ENCODE measurements at places on chromosomes 6 and 20.

DNA sequence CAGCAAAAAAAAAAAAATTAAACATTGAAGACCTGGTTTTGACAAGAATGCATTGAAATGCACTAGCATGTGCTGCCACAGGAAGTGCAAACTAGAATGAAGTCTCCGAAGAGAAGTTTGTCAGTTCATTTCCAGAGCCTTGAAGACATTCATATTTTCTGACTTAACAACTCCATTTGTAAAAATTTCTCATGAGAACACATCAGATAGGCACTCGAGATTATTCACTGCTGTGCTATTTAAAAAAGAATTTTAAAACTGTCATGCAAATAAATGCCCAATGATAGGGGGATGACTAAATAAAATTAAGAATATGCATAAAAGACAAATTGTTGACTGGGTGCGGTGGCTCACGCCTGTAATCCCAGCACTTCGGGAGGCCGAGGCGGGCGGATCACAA, 394.6 kb upstream of the JARID2 start:
- no peak for DNase-seq

GRCh38 chr6:42066156-42066675, 15.9 kb downstream of the TAF8 start:
- no peak for DNase-seq

DNA sequence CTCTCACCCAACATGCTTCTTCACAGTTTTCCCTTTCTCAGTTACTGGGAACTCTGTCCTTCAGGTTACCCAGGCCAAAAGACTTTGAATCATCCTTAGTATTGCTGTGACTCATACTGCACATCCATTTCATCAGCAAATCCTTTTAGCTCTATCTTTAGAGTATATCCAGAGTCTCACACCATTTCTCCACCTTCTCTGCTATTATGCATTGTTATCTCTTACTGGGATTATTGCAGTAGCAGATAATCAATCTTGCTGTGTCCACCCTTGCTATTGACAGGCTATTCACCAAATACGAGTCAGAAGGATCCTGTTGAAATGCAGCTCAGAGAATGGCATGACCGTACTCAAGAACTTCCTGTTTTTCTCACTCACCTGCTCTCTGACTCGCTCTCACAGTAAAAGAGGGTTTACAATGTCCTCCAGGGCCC, 57.3 kb downstream of the BCKDHB start:
- DNase-seq: no peak

DNA sequence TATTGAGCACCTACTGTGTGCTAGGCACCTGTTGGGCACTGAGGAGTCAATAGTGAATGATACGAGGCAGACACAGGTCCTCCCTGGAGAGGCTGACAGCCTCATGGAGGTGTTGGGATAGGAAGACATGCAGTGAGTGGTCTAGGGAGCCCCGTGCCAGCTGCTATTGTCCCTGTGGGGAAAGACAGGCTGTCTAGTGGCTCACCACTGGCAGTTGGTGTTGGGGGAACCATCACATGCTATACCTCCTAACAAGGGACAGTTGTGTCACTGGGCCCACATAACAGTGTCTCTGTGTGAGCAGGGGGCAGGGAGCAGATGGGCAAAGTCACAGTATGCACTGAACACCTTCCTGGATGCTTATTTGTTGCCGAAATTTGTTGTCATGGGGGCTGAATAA, 45.9 kb upstream of the CTNNBL1 start:
- no peak for DNase-seq

DNA sequence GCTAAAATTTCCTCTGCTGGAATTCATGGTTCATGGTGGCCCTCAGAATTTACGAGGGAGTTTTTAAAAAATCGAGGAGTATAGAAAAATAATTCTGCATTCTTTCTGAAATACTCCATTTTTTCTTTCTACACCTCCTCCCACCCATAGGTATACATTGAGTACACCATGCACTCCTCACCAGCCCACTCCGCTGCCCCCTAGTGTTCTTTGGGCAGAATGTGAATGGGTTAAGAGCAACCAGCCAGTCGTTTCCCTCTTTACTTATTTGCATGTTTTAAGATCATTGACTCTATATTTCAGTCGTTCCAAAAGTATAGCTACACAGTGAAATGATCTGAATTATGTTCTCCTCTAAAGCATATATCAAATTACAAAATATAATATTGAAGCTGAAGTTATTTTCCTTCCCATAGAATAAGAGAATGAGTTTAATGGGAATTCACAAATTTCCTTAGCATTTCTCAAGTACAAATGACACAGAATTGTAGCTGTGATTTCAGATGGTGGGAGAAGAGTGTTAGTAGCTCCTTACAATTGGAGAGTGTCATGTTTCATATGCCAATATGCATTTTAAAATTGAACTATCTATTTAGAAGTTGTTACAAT, 977.7 kb upstream of the SLC35B3 start:
- no peak for DNase-seq

- no peak for DNase-seq
These were observed 13.4 kb downstream of the CASP8AP2 start for GRCh38 chr6:89843070-89843469.

DNA sequence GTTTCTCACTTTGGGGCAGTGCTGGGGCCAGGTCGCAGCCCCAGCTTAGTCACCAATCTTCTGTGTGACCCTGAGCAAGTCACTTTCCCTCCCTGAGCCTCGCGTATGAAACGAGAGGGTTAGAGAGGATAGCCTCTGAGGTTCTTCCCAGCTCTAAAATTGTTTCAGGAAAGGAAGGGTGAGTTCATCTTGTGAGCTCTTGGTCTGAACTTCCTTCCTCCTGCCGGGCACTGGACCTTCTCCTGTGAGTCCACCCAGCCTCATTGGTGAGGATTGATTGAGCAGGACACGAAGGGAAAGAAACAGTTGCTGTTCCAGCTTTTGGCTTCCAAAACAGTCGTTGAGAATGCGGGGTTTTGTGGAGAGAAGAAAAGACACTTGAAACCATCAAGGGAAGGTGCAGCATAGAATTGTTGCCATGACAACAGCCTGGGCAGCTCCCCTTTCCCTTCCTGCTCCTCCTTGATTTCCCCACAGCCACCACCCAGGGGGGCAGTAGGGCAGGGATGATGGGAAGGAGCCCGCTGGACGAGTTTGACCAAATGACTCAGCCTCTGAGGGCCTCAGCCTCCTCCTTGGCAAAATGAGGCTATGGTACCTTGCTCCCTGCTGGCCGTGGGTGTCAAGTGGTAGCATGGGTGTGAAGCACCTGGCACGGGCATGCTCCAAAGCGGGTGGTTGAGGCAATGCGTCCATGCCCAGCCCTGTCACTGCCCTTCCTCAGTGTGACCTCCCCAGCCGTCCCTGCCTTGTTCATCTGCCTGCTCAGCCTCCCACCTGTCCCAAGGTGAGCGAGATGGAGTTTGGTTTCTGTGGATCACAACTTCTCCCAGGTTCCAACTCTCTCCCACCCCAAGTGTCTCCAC, 107.8 kb downstream of the CDC5L start:
- DNase-seq: no peak

GRCh38 chr6:90098627-90099026, 198.0 kb downstream of the BACH2 start:
- no peak for DNase-seq

DNA sequence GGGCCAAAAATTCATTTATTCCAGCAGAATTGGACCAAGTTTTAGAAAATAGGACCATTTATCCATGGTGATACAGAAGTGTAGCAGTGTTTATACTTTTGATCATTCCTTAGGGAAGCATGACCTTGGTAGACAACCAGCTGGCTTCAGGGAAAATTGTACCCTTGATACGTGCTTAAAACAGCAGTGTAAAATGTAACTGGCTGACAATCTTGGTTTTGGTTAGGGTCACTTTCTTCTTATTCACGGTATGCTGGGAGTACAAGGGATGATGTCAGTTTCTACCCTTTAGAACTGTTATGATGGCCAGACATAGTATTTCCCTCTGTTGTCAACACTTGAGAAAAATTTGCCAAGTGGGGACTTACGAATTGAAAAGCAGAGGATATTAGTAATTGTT, 157.1 kb downstream of the BCKDHB start:
- DNase-seq: no peak

GRCh38 chr6:135087403-135087802, 32.8 kb upstream of the HBS1L start:
- DNase-seq: no peak

All from amniotic stem cell (primary cell).